Stimulated activated CD4-positive, alpha-beta T cell treated with anti-CD3 and anti-CD28 coated beads, TNF-alpha, amount 100 ng/mL, for 48 hours (primary cell): ENCODE measurements at places on chromosomes 4 and X.

- DNase-seq, result no peak
Observed at GRCh38 chr4:76373919-76374552, 46.9 kb downstream of the CCDC158 start.

DNA sequence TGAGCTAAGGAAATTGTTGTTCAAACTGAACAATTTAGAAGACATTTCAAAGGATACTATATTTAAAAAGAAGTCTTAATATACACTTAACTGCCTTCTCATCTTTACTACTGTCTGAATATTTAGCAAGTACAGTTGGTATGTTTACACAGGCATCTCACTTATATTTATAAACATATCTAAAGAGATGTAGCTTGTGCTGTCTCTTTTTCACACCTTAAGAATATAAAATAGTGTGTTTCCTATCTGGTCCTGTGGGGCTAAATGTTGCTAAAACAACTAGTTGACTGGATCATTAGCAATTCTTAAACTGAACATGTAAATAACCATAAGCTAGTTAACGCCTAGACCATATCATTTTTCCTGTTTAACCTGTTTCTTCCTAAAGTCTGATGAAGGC, 336.3 kb downstream of the PPP3CA start:
- DNase-seq, result no peak

GRCh38 chr4:23009093-23009492, 316.4 kb downstream of the GBA3 start:
- DNase-seq, result no peak

DNA sequence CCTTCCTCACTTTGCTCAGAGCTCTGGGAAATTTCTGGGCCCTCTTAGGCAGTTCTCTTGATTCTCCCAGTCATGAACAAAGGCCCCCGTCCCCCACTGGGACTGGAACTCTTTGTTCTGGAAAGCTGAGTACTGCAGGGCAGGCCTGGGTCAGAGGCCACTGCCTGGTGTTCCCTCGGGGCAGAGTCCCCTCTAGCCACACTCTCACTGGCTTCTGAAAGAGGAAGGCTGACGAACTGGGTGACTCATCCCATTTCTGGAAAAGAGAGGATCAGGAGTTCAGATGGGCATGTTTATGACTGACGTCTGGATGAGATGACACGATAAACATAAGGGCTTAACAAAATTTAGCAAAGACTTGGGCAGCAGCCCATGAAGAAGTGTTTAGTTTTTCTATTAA, 47.7 kb downstream of the DDX3X start:
- DNase-seq, result no peak

GRCh38 chrX:118437283-118437682, 58.3 kb upstream of the DOCK11 start:
- DNase-seq, result no peak

DNA sequence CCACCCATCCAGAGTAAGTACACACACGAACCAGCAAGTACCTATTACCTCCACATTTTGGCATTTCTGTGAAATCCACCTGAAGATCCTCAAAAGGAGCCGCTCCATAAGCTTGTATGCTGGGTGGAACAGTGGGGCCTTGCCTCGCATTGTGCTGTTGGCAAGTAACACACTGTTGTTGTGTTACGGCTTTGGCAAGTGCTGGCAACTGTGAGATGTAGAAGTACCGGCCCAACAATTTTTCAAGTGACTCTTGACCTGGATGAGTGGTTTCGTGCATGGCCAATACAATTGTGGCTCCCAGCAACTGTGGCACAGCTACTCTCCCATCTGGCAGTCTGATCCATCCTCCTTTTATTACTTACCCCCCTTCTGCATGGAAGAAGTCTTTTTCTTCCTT, 128.7 kb downstream of the CCNB3 start:
- no peak for DNase-seq

DNA sequence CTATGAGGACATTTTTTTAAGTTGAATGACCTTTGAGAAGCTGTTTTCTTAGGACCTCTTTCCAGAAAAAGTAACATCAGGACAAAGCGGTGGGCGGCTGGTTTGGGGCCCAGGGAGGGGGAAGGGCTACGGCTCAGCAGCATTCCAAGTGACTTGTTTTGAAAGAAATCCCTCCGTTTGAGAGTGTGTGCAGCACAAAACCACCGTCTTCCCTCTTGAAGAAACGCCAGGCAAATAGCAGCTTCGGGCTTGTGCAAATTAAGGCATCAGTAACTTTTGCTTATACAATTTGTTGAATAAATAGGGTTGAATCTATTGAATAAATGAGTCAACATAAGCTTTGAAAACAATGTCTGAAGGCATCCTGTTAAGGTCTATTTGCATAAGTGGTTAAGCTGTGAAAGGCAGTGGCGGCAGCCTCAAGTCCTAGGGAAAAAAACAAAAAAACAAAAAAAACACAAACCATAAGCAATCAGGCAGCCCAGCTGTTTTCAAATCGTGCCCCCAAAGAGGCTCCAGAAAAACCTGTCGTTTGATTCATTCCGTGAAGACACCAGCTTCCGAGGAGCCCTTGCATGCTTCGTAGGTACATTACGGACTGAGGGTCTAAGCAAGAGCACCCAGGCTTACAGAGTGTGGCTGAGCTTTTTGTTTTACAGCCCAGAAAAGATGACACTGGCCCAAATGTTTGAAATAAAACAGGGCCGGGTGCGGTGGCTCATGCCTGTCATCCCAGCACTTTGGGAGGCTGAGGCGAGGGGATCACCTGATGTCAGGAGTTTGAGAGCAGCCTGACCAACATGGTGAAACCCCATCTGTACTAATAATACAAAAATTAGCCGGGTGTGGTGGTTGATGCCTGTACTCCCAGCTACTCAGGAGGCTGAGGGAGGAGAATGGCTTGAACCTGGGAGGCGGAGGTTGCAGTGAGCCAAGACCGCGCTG, 103.7 kb downstream of the CRLF2 start:
- no peak for DNase-seq

GRCh38 chr4:94534401-94535312, 82.9 kb downstream of the PDLIM5 start:
- DNase-seq, result no peak

DNA sequence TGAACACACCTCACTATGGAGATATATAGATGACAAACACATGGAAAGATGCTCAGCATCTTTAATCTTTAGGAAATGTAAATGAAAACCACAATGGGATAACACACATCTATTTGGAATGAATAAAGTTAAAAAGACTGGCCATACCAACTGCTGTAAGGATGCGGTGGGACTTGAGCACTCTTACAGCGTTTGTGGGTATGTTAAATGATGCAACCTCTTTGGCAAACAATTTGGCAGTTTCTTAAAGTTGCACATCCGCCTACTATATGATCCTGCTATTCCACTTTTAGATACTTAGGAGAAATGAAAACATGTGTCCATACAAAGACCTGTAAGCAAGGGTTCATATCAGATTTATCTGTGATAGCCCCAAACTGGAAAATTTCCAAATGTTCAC, 50.7 kb downstream of the MRPL1 start:
- no peak for DNase-seq

GRCh38 chr4:29927895-29928294, 792.3 kb upstream of the PCDH7 start:
- DNase-seq, result no peak
